Activated CD4-positive, alpha-beta memory T cell treated with anti-CD3 and anti-CD28 coated beads, Interleukin-2, amount 10 ng/mL, durations not matched to agents 7 days and 5 days (primary cell): ENCODE measurements at places on chromosomes 3 and 15.

GRCh38 chr3:184756151-184757021, 44.5 kb upstream of the MAGEF1 start:
- no peak for DNase-seq

DNA sequence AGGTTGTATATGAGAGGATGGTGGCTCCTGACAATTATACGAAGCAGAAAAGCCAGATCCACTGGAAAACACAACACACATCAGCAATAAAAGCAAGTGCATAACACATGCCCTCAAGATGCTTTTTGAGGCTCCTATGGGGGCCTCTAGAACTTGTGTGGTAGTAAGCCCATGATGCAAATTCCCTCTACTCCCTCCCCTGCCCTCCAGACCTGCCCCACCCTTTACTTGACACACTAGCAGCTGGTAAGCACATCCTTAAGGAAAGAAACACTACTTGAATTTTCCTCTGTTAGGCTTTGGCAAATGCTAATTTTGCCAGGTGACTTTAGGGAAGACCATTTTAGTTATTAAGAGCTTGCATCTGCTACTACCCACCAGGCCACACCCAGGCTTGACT, 29.2 kb downstream of the USP4 start:
- no peak for DNase-seq

DNA sequence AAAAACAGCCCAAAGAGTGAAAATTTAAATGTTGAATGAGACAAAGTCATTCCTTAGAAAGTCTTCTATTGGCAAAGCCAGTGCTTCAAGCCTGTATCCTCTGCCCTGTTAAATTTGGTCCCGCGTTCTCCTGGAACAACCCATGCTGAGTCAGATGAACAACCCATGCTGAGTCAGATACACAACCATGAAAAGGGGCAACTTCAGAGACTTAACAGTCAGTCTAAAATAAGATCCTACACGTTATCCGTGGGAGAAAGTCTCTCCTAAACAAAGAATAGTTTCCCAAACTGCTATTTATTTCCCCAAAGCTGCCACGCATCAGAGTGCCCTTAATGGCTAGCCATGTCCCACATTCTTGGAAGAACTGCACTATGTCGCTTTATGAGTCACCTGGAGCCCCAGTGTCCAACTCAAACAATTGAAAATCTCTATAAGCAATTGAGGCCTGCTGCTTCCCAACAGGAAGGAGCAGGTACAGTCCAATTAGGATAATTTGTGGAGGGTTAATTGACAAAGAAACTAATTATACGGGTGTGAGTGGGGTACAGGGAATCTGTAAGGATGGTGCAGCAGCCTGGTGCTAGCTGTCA, 66.1 kb downstream of the WHAMM start:
- DNase-seq: no peak

DNA sequence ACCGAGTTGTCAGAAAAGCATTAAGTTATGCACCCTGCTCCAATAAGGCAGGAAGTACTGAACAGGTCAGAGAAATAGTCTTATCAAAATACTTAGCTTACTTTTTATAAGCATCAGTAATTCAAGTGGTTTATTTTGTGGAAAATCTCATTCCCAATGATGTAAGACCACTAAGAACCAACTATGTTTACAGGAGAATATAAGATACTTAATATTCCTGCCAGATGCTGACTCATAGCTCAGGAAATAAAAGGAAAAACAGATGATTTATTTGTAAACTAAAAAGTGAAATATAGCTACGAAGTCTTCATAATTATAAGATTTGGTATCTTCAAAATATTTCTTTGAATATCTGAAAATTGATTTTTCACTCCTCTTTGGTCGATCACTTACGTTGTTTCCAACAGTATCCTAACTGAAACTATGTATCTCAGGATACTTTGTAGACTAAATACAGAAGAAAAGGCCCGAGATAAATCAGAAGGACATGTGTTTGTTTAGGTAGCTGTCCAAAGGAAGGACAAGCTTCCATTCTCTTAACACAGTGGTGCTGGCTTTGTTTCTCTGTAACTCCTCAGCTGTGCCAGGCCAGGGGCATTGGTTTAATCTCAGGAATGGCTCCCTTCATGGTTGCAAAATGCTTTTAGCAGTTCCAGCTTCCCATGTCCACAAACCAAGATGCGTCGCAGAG, 295.8 kb downstream of the GBE1 start:
- no peak for DNase-seq
